ENCODE measurements at places on chromosomes 2 and 18. TPM values are rescaled to one million over a fixed set of nuclear protein-coding genes. Genes with fewer than 3 reads are reported as not detected.

The ORC4 gene
- 59.1 TPM for total RNA-seq

The SLC38A11 gene
- total RNA-seq, result 13.4 TPM

DNA sequence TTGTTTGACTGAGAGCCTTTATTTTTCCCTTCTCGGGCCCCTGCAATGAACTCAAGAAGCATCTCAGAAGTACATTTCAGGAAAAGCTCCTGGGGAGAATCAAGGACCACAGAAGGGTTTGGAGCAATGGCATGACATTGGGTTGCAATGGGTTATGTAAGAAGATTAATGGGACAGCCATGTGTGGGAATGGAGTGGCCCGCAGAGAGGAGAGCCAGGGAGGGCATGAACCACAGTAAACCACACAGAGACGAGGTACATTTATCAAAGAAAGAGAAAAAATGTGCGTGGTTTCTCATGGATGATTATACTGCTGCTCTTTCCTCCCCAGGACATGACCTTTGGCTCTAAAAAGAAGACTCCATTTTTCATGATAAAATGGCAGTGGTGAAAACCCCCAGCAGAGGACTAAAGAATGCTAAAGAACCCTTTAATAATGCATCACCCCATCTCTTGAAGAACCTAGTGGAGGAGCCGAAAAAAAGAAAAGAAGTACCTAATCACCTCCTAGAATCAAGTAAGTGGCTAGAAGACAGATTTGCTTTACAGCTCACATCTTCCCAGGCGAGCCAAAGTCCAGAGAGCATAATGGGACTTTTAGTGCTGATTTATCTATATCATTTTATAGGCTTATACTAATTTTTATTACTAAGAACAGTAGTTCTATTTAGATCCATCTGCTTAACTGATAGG lies 1.7 kb downstream of the CFAP221 start:
- H3K4me3 ChIP-seq, result peak overlapping the region; percentile 46
- H3K27me3 ChIP-seq, result peaks cover 7% of the 10 kb centered on the region
- DNase-seq, result no peak
- H3K36me3 ChIP-seq, result peaks cover 3% of the 10 kb centered on the region
- H3K27ac ChIP-seq, result peak overlapping the region; percentile 15

DNA sequence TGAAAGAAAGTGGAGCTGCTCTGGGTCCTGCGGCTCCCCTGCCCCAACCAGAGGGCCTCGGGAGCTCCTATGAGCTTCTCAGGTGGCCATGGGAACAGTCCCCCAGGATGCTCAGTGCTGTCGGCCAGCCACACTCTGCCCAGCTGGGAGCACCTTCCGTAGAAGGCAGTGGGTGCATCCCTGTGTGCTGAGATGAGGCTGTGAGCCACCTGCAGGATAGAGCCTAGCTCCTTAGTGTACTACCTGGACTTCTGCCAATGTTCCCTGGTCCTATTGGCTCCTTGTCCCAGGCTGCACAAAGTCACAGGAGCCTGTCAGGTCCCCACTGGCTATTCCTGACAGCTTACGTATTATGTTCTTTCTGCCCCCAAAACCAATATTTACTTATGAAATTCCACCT lies 16.1 kb downstream of the PRELID3A start:
- H3K36me3 ChIP-seq, result no peaks in the 10 kb centered on the region
- H3K27me3 ChIP-seq, result no peaks in the 10 kb centered on the region
- peaks cover 6% of the 10 kb centered on the region for H3K4me1 ChIP-seq
- no peak overlapping the region for H3K4me3 ChIP-seq
